ENCODE measurements at places on chromosomes 4 and X. TPM values are rescaled to one million over a fixed set of nuclear protein-coding genes. Genes with fewer than 3 reads are reported as not detected.

Gene PLP1
- total RNA-seq, result not detected

Gene TBC1D9
- total RNA-seq, result 8.7 TPM

Gene SPANXD
- not detected for total RNA-seq

Gene PPBP
- total RNA-seq, result 1,528 TPM

Gene FGB
- total RNA-seq, result not detected

Gene ACSL1
- 110 TPM for total RNA-seq

Gene MPP1
- 80.9 TPM for total RNA-seq

Gene CXCL3
- 46.6 TPM for total RNA-seq

Gene GSX2
- not detected for total RNA-seq

Gene DACH2
- total RNA-seq, result under 0.01 TPM

Gene ELF4
- 52.1 TPM for total RNA-seq

Gene CXCL6
- total RNA-seq, result not detected

Gene SMPX
- not detected for total RNA-seq

Gene FRAS1
- under 0.01 TPM for total RNA-seq

Gene CDKL2
- total RNA-seq, result 0.21 TPM

Gene TMEM31
- total RNA-seq, result not detected

Gene DCAF12L2
- not detected for total RNA-seq

Gene FRMPD4
- not detected for total RNA-seq

Gene NHSL2
- total RNA-seq, result 1.3 TPM

Gene PRPS2
- total RNA-seq, result 15.7 TPM

Gene CHIC1
- total RNA-seq, result 8.4 TPM

Gene TMEM35A
- total RNA-seq, result not detected

Gene WFS1
- total RNA-seq, result 0.42 TPM

Gene FGFR3
- total RNA-seq, result under 0.01 TPM

Gene ADH1A
- total RNA-seq, result not detected

Gene SOWAHD
- total RNA-seq, result 0.42 TPM

Gene GAGE13
- not detected for total RNA-seq

Gene LRAT
- not detected for total RNA-seq

Gene SEC31A
- total RNA-seq, result 186 TPM

Gene KLF8
- 3.0 TPM for total RNA-seq

Gene BCORL1
- total RNA-seq, result 2.2 TPM

Gene MAGED1
- 17.2 TPM for total RNA-seq

Data from mononuclear cell (primary cell).